ENCODE measurements at places on chromosomes 4 and X. TPM values are rescaled to one million over a fixed set of nuclear protein-coding genes. Genes with fewer than 3 reads are reported as not detected.

DNA sequence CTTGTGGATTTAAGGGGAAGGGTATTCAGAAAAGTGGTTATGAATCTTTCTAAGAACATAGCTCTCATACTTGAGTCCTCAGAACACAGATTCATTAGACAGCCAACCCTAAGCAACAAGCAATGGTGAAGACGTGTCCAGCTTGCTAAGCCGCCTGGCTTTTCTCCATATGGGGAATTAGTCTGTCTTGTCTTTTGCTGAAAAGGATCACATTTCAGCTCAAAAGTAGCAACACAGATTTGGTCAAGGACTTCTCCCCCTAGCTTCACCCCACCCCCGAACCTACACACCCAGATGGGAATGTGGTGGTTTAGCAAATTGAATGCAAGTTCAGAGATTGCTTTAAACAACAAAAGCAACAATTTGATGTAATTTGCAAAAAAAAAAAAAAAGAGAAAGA is 103.3 kb upstream of the RASGEF1B start:
- no peak for DNase-seq

DNA sequence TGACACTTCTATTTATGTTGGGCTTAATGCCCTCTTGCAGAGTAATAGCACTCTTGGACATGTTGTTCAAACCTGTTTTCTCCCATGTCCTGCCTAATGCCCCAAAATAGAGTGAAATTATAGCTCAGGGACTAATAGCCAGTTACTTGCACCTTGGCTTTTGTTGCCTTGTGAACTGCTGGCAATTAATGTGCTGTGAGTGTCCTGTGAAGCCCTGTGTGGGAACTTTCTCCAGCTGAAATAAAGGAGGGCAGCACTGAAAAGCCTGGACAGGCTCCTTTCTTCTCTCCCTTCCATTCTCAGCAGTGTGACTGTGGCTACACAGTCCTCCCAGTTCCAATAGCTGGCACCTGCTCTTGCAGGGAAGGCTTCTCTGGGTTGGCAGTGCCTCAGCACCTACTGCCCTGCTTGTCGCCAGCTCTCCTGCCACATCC is 72.4 kb downstream of the DCLK2 start:
- DNase-seq = no peak

- DNase-seq = no peak
Observed at GRCh38 chr4:126441173-126442035, 1126.6 kb downstream of the FAT4 start.

GRCh38 chr4:80927420-80927819 is 103.1 kb upstream of the BMP3 start:
- no peak for DNase-seq

DNA sequence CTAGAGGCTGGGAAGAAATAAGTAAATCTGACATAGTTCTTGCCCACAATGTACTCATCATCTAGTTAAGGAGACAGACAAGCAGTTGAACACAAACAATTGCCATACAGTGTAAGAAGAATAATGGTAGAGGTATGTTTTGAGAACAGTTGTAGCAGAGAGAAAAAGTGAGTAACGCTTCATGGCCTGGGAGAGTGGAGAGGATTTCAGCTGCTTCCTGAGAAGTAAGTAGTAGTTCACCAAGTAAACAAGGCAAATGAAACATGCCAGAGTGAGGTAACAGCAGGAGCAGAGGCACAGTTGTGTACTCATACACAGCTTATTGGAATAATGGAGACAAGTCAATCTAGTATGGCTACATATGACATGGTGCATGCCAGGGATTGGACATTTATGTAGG is 53.6 kb upstream of the RAP2C start:
- no peak for DNase-seq

GRCh38 chr4:10008609-10009005 is 12.7 kb downstream of the SLC2A9 start:
- DNase-seq = no peak

GRCh38 chr4:15239866-15240265 is 188.0 kb upstream of the C1QTNF7 start:
- no peak for DNase-seq

- peak; percentile 65 for DNase-seq
Observed at GRCh38 chrX:139204898-139205667, 325.5 kb upstream of the F9 start.

- DNase-seq = no peak
Observed at GRCh38 chr4:135184715-135185114, 983.1 kb upstream of the PABPC4L start.

- DNase-seq = peak; percentile 81
Observed at GRCh38 chrX:41265615-41266014, 68.3 kb upstream of the DDX3X start.

DNA sequence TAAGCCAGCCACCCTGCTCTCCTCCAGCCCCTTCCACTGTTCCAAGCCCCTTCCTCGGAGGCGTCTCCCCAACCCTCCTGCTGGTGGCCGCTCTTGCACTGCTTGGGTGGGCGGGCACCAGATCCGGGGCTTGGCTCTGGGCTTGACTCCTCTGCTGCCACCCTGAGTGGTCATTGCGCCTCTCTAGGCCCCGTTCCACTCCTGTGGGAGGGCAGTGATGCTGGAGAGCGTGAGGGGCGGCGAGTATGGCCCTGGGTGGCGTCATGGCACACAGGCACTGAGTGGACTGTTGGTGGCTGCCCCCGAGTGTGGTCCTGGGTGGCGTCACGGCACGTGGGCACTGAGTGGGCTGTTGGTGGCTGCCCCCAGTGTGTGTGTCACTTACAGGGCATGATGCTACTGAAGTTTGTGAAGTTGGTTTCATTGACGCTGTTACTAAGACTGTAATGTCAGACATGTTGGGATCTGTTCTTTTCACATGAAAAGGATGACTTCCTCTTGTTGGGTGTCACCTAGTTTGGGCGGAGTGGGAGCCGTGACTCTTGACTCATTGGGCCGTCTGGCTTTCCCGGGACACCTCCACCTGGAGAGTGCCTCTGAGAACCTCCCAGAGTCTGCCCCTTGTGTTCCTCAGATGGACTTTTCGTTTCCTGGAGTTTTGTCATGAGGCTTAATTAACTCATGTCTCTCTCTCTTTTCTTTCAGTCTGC is 55.9 kb upstream of the HGFAC start:
- no peak for DNase-seq

- no peak for DNase-seq
Observed at GRCh38 chrX:41558531-41558930, 111.4 kb downstream of the NYX start.

DNA sequence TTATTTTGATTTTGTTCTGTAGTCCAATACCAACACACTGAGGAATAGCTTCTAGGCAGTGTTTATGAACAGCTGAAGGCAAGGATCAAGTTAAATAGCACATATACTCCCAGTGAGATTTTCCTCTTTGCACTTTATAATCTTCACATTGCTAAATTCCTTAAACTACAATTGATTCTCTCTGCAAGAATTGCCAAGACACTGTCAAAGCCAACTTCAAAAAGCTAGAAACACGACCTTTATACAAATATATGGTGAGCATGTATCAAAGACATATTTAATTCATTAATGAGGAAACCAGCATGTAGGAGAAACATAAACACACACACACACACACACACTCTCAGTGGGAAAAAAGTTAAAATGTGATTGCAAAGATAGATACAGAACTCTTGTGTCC is 86.4 kb upstream of the FAM9C start:
- DNase-seq = no peak

GRCh38 chr4:105588252-105588651 is 35.8 kb downstream of the ARHGEF38 start:
- DNase-seq = no peak

- DNase-seq = peak; percentile 9
Observed at GRCh38 chrX:120269373-120270035, 18.9 kb downstream of the ZBTB33 start.

DNA sequence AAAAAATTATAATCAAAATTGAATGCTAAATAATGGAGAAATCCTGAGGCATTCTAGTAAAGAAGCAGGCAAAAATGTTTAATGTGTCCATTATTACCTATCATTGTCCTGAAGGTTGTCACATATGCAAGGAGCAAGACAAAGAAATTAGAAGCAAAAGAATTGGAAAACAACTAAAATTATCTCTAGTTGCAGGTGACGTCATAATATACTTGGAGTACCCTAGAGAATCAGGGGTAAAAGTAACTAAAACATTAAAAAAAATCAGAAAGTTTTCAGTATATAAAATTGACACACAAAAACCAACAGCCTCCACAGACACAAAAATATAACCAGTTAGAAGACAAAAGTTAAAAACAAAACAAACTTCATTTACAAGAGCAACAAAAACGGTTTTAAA is 21.4 kb downstream of the MAGEA1 start:
- no peak for DNase-seq

Gene NPFFR2
- total RNA-seq = not detected

Gene SPANXN3
- not detected for total RNA-seq

Gene FAT1
- 71.6 TPM for total RNA-seq

Gene TMEM150C
- total RNA-seq = 6.3 TPM

Gene CPEB2
- total RNA-seq = 1.4 TPM

Gene USP26
- not detected for total RNA-seq

Gene FAM114A1
- 118 TPM for total RNA-seq

Gene MAGEB2
- total RNA-seq = 0.46 TPM

Gene GAGE1
- total RNA-seq = not detected

Gene CTAG1A
- not detected for total RNA-seq

Gene STATH
- 0.29 TPM for total RNA-seq

Gene TRIML2
- total RNA-seq = 3.4 TPM

Gene ERAS
- not detected for total RNA-seq

Gene MAGED4B
- total RNA-seq = 13.2 TPM

Measured in H4 (cell line).